ENCODE measurements at places on chromosomes 11 and 22. TPM values are rescaled to one million over a fixed set of nuclear protein-coding genes. Genes with fewer than 3 reads are reported as not detected.
A peak's percentile ranks its signal among the peaks of the same experiment; 100 is the strongest.

DNA sequence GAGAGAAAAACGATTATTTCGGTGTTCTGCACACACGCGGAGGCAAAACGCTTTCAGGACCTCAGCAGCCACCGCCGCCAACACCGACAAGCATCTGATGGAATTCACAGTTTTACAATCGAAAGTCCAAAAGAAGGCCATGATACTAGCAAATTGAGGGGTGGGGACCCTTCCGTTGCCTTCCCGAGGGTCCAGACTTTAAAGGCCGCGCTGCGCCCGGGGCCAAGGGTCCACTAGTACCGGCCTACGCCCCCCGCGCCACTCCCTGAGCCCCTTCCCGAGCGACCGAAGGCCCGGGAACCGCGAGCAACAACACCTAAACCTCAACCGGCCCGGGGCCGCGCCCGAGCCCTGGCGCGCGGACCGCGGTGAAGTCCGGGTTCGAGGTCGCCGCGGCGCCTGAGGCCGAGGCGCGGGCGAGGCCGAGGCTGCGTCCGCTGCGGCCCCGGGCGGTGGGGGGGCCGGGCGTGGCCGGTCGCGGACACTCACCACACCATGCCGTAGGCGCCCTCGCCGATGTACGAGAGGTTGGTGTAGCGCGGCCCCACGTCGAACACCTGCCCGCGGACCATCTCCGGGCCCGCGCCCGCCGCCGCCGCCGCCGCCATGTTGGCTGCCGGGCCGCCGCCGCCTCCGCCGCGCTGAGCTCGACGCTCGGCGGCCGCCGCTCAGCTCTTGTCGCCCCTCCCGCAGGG, 465 bp downstream of the MAPK1 start:
- peak; percentile 76 for DNase-seq

The HTR3B gene
- total RNA-seq: not detected

DNA sequence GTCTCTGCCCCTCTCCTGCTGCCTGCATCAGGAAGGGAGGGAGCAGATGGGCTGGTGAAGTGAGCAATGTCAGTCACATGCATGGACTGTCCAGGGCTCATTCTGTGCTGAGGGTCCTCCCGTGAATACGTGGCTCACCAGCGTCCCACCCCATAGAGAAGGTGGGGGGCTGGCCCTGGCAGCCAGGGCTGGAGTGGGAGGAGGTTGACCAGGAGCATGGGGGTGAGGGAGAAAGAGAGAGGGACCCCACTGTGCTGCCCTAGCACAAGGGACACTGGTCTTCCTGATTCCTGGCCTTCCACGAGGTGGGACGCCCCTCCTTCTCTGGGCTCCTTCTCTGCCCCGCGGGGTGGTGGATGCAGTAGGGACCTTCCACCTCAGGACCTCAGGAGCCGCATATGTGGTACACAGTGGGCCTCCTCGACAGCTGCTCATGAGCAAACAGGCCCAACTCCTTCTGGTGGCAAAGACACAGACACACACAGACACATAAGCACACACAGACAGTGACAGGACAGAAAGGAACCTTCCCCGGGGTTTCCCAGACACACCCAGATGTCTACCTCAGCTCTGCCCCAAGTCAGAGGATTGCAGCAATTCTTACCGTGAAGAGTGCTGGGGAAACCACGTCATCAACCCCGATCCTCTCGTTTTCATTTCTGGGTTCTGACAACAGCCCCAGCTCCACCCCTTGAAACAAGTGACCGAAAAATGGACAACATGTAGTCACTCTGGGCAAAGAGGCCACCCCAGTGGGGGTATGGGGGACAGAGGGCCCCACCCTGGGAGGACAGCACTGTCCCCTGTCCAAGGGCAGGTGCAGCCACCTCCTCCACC, 3.6 kb upstream of the APOBEC3A start:
- DNase-seq: no peak

- DNase-seq: no peak
Measured at GRCh38 chr11:126548581-126549550, 193.4 kb downstream of the ST3GAL4 start.

The VPS51 gene
- 86.6 TPM for total RNA-seq

- no peak for DNase-seq
Measured at GRCh38 chr11:8213376-8213775, 44.6 kb upstream of the RIC3 start.

- no peak for DNase-seq
Measured at GRCh38 chr11:1760351-1761109, 3.2 kb downstream of the CTSD start.

DNA sequence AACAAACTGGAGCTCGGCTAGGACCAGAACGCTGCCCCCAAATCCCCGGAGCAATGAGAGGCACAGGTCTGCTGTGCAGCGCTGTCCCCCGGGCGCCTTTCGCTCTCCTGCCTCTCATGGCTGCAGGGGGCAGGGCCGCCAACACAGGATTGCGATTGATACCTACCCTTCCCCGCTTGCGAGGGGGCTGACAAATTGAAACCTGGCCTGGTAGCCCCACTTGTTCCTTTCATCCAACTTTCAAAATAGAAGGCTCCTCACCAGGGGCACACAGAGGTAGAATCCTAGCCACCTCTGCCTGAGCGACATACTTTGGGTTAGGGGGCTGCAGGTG, 642 bp upstream of the CASTOR1 start:
- DNase-seq: no peak

GRCh38 chr11:63508009-63508408, 2.1 kb downstream of the LGALS12 start:
- DNase-seq: no peak

DNA sequence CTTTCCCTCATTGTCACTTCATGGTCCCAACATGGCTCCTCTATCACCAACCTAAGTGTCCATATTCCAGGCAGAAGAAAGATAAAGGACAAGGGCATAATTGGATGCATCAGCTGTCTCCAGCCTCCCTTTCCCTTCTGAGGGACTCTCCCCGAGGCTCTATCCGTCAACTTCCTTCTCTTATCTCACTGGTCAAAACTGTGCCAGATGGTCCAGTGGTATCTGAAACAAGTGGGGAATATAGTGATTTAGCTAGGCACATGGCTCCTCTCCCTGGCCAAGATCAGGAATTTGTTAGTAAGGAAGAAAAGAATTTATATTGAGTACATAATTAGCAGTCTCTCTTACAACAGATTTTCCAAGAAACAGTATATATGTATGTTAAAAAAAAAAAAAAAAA, 12.6 kb upstream of the SPON1 start:
- no peak for DNase-seq

The BSCL2 gene
- total RNA-seq: 41.9 TPM

DNA sequence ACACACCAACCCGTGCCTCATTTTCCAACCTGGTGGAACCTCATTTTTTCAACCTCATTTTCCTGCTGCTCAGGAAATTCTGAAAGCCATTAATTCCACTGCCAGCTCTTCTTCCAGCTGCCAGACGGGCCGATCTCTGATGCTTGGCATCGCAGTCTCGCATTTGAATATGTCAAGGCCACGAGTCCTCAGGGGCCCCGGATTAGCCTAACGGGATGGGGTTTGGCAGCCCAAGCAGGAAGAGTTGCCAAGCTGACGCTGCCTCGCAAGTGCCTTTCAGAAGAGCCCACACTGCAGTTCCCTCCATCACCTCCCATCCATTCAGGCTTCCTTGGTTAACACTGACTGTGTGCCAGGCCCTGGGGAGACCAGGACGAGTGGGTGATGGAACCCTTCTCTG, 8.7 kb downstream of the RASD2 start:
- DNase-seq: no peak

GRCh38 chr11:2698386-2699184, 1.2 kb downstream of the KCNQ1OT1 start:
- DNase-seq: peak; percentile 53

GRCh38 chr22:48585916-48586798, 1241.5 kb downstream of the BRD1 start:
- DNase-seq: no peak

The SCYL1 gene
- 87.0 TPM for total RNA-seq

- no peak for DNase-seq
Measured at GRCh38 chr22:44646668-44647067, 55.3 kb upstream of the PRR5 start.

- peak; percentile 85 for DNase-seq
Measured at GRCh38 chr11:105609832-105610781, at the start of gene GRIA4. Gene GRIA4 (plus strand): TSS chr11:105610073. CDS start chr11:105610998, 925 bp downstream.

- DNase-seq: no peak
Measured at GRCh38 chr22:43094085-43094484, 4.9 kb upstream of the TTLL1 start.

DNA sequence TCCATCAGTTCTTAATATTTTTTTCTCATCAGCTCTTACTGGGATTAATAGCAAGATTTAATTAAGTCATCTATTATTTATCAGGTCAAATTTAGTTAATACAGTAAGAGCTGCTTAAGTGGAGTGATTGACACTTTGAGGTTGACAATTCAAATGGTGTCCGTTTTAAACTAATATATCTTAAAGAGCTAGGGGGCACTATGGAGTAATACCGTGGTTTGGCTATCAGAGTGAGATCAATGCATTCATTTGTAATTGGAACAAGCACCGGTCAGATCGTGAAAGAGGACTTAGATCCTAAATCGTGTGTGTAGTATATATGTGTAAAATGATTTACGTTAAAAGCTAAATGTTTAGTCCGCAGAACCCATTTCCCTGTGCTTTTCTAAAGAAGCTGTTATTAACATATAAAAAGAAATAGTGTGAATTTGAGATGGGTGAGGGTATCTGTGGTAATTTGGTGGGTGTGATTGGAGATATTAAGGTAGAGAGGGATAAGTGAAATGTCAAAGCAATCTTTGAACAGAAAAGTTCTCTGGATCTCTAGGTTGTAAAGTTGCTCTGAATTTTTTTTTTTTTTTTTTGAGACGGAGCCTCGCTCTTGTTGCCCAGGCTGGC, 2.3 kb downstream of the SIK2 start:
- no peak for DNase-seq

GRCh38 chr11:43396617-43397016, 37.9 kb downstream of the TTC17 start:
- DNase-seq: no peak

The MYEOV gene
- total RNA-seq: 31.4 TPM

Data from mesenteric fat pad (tissue), 1 donor.